Pulmonary artery endothelial cell (primary cell): ENCODE measurements at places on chromosomes 2 and 18. TPM values are rescaled to one million over a fixed set of nuclear protein-coding genes. Genes with fewer than 3 reads are reported as not detected.

DNA sequence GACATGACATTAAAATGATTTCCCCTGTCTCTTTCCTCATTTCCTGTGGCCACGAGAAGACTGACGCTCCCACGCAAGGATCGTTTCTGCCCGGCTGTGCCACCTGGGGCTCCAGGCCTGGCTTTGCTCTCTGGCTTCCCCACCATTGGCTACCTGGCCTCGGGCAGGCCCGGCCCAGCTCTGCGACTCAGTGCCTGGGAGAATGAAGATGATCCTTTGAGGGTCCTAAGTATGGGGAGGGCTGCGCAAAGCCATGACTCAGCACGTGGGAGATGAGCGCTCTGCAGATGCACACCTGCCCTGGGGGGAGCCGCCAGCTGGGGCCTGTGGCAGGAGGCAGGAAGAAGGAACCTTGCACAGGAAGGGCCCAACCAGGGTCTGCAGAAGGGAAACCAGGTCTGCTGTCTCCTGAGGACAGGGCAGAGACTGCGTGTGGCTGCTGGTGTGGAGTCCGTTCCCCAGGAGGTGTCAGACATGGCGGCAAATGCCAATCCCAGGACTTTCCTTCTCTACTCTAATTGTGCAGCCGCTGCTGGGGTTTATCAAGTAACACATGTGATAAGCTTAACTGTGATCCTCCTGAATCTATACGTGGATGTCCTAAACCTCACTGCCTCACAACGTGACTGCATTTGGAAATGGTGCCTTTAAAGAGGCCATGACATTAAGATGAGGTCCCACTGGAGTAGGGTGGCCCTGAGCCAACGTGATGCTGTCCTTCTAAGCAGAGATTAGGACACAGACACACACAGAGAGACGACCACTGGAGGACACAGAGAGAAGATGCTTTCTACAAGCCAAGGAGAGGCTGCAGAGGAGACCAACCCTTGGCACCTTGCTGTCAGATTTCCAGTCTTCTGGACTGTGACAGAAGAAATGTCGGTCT is 32.9 kb downstream of the MBP start:
- no peak for DNase-seq

DNA sequence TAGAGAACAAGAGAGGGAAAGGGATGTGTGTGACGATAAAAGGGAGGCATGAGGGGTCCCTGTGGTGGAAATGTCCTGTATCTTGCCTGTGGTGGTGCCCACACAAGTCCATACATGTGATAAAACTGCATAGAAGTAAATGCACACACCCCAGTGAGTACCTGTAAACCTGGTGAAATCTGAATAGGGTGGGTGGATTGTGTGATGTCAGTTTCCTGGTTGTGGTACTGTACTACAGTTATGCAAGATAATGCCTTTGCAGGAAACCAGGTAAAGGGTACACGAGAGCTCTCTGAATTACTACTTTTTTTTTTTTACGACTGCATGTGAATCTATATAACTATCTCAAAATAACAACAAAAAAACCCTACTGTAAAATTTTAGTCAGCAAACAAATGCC is 22.1 kb downstream of the SERPINE2 start:
- no peak for DNase-seq

- DNase-seq, result peak; percentile 27
Observed at GRCh38 chr2:179268277-179268925, 3.8 kb upstream of the SESTD1 start.

DNA sequence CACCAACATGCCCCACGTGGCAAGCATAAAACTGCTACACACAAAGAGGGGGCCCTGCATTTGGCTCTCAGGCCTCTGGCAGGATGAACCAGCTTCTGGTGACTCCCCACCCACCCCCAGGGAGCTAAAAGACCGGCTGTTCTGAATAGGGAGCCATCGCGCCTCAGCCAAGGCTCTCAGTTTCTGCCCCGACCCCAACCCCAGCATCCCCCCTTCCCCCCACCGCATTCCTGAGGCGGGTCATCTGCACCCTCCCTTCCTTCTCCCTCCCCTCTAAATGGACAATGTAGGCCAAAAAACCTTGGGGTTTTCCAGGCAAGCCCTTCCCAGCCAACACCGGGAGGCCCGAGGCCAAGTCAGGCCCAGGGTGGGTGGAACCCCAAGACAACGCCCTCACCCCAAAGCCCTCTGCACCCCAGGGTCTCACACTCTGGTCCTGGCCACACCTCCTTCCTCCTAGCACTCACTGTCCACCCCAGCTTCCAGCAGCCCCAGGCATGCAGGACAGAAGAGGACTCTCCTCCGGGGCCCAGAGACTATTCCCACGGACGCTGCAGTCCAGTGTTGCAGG is 5.7 kb downstream of the CYP26B1 start:
- DNase-seq, result no peak

DNA sequence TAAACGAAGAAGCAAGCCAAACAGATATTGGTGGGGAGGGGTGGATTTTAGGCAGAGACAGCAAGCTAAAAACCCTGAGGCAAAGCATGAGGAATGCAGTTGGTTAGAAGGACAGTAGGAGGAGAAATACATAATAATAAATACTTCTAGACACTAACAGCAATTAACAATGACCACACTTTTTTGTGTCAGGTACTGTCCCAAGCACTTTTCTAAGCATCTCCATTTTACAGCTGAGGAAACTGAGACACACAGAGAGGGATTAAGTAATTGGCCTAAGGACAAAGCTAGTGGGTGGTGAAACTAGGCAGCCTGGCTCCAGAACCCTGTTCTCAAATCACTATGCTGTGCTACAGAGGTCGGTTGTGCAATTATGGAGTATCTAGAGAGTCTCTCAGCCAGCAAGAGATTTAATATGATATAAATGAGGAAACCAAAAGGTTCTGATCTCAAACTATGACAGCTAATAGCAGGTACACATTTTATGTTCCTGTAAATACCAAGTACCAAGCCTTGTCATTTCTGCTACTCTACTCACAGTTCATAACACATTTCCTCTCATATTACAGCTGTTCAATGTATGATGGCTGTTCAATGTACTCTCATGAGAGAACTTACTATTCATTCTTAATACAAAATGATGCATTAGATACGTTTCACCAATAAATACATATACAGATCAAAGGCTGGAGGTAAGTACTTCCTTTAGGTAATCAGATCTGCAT is 5.3 kb downstream of the MAP4K3 start:
- no peak for DNase-seq

Gene PLGLB2
- total RNA-seq, result 0.13 and 1.1 TPM in 2 replicates

GRCh38 chr2:60715561-60715960 is 40.5 kb upstream of the PAPOLG start:
- no peak for DNase-seq

Gene ACMSD
- not detected in 2 replicates for total RNA-seq

DNA sequence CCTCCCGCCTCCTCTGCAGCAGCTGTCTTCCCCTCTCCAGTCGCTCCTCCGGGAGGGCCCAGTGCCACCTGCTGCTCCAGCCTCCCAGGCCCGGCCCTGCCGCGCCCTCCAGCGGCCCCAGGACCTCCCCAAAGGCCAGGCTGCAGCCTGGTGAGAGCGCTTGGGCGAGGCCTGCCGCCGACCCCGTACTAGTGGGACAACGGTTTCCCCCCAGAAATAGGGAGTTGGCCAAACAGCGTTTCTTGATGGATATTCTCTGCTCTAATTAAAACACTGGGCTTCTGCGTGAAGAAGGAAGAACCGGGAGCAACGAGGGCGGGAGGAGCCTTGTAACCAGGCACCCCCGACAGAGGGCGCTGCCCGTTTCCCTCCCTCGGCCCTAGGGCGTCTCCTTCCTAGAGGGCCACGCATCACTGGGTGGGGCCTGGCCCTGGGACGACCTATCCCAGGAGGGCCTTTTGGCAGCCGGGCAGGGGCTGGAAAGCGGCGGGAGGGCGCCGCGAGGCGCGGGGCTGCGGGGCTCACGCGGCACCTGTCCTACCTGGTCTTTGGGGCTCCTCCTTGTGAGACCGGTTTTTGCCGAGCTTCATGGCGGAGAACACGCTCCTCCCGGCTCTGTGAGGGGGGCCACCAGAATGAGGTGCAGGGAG is 25.4 kb upstream of the OTOF start:
- DNase-seq, result no peak

- DNase-seq, result no peak
Observed at GRCh38 chr2:26399771-26400376, 1.8 kb upstream of the DRC1 start.

DNA sequence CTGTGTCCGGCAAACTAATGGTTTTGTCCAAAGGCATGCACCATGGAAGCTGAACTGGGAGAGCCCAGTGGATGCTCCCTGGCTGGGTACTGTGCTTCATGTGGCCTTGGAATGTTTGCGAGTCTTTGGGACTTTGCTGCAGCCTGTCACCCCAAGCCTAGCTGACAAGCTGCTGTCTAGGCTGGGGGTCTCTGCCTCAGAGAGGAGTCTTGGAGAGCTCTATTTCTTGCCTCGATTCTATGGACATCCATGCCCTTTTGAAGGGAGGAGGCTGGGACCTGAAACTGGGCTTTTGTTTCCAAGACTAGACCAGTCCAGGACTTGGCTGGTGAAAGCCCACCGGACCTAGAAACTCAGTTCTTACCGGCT is 1.7 kb downstream of the MARS2 start:
- DNase-seq, result no peak

Gene GPBAR1
- 0.07 TPM in 2 replicates for total RNA-seq

Gene SPATS2L
- 22.6 and 36.4 TPM in 2 replicates for total RNA-seq

- DNase-seq, result no peak
Observed at GRCh38 chr2:119464981-119465380, 33.3 kb downstream of the TMEM37 start.

Gene XRCC5
- 322 and 325 TPM in 2 replicates for total RNA-seq

Gene IL1F10
- total RNA-seq, result not detected in 2 replicates

Gene GDF7
- 11.1 and 42.0 TPM in 2 replicates for total RNA-seq

GRCh38 chr2:29615841-29616240 is 305.5 kb downstream of the ALK start:
- no peak for DNase-seq

Gene SULT1C4
- 4.8 and 7.0 TPM in 2 replicates for total RNA-seq

DNA sequence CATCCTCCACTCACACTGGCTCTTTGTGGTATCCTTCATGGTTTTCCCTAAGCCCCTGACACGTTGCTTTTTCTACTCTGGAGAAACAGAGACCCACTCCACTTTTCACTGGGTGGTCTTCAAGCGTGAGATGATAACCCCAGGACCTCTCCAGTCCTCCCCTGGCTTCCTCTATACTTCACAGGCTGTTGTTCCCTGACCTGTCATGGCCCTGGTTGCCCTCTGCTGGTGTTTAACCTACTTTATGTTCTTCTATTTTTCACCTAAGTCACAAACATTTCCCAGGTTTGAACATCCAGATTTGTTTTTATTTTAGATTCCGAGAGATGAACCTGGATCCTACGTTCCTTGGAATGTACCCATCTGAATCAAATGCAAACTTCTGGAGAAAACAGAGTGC is 84.5 kb downstream of the AOX1 start:
- DNase-seq, result no peak

Gene SIX3
- not detected in 2 replicates for total RNA-seq

Gene NYAP2
- total RNA-seq, result not detected in 2 replicates

Gene DYNC1I2
- 152 and 171 TPM in 2 replicates for total RNA-seq

- no peak for DNase-seq
Observed at GRCh38 chr2:128069769-128070168, 21.2 kb upstream of the UGGT1 start.

- no peak for DNase-seq
Observed at GRCh38 chr18:60053747-60054304, 154.0 kb downstream of the PMAIP1 start.

DNA sequence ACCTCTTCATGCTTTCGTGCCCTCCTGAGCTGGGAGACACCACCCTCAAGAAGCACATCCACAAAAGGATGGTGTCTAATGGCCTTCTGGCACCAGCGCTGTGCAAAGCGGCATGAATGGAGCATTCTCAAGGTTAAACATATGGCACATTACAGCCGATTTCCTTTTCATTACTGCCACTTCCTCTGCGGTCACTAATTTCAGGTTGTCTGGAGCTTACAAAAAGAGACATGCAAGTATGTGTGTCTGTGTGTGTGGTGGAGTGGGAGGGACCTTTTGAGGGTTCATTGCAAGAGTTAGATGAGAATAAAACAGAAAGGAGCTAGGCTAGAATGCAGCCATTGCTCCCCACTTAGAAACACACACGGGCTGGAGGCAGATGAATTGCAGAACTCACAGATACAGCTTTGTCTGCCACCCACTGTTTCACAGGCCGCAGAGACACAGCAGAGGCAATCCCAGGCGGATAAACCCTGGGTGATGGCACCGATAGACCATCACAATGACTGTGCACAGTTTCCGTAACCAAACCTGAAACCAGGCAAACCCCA is 76.0 kb downstream of the TGIF1 start:
- no peak for DNase-seq

DNA sequence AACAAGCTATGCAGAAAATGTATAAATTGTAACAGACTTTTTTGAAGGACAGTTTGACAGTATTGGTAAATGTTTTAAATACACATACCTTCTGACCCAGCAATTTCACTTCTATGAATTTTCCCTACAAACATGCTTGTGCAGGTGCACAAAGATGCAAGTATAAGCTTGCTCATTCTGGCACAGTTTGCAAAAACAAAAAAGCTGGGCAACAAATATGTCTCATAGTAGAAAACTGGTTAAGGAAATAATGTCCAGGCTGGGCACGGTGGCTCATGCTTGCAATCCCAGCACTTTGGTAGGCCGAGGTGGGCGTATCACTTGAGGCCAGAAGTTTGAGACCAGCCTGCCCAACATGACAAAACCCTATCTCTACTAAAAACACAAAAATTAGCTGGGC is 96.9 kb upstream of the NEDD4L start:
- no peak for DNase-seq

DNA sequence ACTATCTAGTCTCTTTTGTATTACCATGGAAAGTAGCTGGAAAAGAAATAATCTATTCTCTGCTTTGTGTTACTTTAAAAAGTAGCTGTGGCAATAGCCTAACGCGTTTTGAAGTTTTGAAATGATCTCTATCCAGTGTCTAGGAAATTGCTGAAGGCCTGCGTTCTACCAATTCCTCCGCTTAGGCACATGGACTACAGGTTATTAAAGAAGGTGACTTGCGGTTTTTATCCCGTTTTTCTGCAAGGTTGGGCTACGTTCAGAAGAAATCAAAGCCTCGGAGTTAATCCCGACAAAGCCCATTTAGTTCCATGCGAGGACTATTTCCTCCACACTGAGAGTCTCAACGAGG is 636 bp upstream of the UBXN4 start:
- DNase-seq, result no peak

Gene CIB4
- total RNA-seq, result not detected in 2 replicates

- no peak for DNase-seq
Observed at GRCh38 chr2:11592671-11593574, 59.1 kb downstream of the GREB1 start.

Gene EVA1A
- total RNA-seq, result 110 and 149 TPM in 2 replicates

Gene SP140
- not detected in 2 replicates for total RNA-seq
